ENCODE measurements at places on chromosomes 3 and 15.

DNA sequence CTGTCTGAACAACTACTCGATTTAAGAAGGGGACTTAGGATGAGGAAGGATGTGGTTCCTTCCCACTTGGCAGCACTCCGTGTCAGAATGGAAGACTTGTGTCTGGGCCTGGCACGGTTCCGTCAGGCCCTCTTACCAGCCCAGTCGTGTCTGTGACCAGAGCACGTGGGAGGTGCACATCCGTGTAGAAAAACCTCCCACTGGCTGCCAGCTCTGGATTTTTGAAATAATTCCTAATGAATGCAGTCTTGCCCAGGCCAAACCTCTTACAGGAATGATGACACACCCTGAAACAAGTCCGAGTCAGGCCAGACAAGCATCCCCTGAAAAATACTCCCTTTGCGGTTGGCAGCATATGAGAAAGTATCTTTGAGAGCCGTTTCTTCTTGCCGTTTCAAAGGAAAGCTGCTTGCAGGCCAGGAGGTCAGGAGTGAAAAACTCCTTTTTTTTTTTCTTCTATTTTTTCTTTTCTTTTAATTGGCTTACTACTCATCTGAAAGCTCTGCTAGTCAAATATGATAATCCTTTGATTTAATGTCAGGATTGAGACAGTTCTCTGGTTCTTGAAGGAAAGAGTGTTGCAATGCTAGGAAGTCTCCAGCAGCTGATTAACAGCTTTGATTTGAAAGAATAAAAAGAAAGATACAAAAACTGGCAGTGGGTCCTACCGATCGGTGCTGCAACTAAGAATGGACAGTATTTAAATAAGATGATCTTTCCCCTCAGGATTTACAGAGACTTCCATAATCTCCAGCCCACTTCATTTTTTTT, 19.8 kb downstream of the IL1RAP start:
- DNase-seq, result no peak

DNA sequence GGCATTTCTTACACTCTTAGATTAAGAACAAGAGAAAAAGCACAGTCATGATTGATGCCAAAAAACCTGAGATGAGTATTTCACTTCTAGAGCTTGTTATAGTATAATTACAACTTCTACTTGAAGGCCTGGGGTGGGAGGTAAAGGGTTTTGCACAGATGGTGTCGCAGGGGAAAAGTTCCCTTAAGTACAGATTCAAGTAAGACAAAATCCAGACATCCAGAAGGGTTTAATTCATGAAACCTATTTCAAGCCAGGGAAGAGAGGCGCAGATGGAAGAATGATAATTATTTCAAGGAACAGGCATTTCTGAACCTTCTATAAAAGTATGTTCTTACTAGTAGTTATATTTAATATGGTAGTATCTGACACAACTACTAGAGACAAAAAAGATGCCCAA, 70.6 kb downstream of the TM4SF4 start:
- DNase-seq, result no peak

DNA sequence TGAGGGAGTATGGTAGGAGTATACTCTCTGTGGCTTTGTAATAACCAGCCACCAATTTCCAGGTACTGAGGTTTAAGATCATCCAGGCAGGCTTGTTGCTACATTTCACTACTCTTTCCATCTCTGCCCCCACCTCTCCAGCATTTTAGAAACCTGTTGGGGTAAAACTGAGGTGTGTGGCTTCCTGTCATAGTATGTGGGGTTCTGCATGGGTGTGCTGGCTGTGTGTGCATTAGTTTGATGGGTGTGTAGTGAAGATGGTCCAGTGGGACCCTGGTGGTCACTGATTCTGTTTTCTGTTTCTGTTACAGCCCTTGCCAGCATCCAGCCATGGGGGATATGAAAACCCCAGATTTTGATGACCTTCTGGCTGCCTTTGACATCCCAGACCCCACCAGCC, 34.0 kb downstream of the ZNF592 start:
- no peak for DNase-seq

DNA sequence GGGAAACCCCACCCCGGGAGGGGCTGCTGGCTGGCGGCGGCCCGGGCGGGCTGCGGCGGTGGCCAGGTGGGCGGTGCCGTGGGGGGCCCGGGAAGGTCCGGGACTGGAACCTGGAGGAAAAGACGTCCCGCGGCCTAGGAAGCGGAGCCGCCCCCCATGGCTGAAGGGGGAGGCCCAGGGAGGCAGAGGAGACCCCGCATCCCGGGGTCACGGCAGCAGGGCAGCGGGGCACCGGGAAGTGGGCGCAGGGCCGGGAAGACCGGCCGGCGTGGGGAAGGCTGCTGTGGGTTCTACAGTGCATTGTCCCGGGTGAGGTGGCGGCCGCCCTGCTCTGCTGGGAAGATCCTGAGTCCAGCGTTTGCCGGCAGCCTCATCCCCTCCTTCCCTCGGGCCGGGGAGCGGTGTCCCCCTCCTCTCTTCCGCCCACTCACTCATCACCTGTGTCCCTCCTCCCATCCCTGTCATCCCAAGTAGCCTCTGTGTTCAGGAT, 525 bp upstream of the FSTL1 start:
- no peak for DNase-seq

DNA sequence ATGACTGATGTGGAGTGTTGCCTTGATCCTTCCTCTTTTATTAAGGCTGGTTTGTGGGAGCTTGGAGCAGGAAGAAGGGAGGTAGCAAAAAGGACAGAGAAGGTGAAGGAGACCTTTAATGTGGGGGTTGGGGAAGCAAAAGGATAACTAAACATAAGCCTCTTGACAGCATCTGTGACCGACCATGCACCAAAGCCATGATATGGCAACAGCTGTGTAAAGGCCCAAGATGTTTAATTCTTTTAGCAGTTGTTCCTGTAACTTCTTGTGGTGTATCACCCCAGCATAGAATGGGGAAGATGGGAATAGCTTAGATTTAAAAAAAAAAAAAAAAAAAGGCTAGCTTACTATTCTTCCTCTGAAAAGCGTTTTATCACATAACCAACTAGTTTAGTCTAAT, 194.7 kb downstream of the KLHL25 start:
- DNase-seq, result no peak

- peak; percentile 33 for DNase-seq
Measured at GRCh38 chr15:72382146-72382545, 6.3 kb upstream of the HEXA start.

GRCh38 chr3:73294537-73294936, 233.1 kb downstream of the EBLN2 start:
- no peak for DNase-seq

- no peak for DNase-seq
Measured at GRCh38 chr3:145429546-145429945, 731.4 kb downstream of the PLOD2 start.

- no peak for DNase-seq
Measured at GRCh38 chr3:73926360-73927202, 301.8 kb upstream of the PDZRN3 start.

- peak; percentile 63 for DNase-seq
Measured at GRCh38 chr15:42137461-42138261, 18.8 kb downstream of the PLA2G4F start.

- no peak for DNase-seq
Measured at GRCh38 chr15:60251300-60252070, 146.3 kb downstream of the ANXA2 start.

GRCh38 chr3:111787556-111788463, 71.3 kb upstream of the PHLDB2 start:
- DNase-seq, result no peak

- DNase-seq, result no peak
Measured at GRCh38 chr3:45612918-45613602, 18.5 kb downstream of the LIMD1 start.

GRCh38 chr15:71096676-71097075, 18.6 kb upstream of the THSD4 start:
- no peak for DNase-seq

GRCh38 chr3:15154326-15154725, 51.7 kb upstream of the CAPN7 start:
- no peak for DNase-seq

DNA sequence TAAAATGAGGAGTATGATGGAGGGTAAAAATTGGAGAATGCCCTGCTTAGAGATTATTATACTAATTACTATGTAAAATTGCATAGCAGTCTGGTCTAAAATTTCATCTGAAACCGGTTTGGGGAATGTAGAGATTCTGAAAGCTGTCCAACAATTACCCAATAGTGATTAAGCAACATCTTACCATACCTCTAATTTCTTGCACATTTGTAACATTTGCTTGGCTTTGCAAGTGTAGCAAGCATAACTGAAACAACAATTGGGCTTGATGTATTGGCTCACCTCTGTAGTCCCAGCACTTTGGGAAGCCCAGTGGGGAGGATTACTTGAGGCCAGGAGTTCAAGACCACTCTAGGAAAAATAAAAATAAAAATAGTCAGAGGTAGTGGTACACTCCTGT, 17.4 kb downstream of the AADACL2 start:
- DNase-seq, result peak; percentile 85

DNA sequence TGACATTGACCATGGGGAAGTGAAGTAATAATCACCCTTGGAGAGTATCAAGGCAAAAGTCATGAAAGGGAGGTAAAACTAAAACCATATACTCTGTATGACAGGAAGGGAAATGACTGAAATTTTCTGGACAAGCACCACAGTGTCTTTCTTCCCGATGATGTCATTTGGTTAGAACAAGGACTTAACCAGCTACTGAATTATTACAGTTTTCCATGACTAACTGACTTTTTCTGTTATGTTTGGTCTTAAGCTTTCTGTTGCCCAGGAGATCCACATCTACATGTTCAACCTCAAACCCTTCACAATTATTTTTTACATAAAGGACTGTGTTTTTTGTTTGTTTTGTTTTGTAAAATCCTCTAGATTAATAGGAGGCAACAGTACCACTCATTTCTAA, 191.9 kb upstream of the IL12A start:
- no peak for DNase-seq

DNA sequence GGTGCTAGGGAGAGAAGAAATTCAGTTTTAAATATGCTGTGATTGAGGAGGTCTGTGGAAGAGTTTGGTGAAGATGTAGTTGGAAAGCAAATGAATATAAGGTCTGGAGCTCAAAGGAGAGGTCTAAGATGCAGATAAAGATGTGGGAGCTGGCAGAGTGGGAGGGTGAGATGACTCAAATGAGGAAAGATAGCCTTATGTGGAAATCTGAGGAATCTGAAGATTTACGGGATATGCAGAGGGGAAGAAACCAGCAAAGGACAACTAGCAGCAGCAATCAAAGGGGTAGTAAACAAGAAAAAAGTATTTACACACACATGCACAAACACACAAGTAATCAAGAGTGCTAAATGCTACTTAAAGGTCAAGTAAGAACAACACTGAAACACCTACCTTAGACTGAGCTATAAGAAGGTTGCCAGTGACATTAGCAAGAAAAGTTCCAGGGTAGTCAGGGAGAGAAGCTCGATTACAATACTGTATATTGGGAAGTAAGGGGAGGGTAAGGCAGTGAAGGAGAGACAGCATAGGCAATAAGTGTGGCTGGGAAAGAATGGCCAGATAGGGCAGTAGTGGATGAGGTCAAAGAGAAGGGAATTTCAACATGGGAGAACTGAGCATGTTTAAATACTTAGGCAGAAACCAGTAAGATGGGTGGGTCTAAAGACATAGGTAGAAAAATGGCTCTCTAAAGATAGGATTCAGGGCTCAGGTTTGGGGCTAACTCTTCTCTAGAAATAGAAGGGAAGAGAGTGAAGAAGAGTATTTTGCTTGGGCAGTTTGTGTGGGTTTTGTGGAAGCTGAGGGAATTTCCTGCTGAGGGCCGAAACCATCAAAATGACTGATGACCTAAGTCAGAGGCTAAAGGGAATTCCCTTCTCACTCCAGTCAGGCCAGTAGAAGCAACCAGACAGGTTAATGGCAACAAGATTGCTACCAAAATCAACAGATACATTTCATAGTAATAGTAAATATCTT, 8.9 kb downstream of the CMTM6 start:
- no peak for DNase-seq
